IMR-90 (cell line): ENCODE measurements at places on chromosomes 4 and X.

DNA sequence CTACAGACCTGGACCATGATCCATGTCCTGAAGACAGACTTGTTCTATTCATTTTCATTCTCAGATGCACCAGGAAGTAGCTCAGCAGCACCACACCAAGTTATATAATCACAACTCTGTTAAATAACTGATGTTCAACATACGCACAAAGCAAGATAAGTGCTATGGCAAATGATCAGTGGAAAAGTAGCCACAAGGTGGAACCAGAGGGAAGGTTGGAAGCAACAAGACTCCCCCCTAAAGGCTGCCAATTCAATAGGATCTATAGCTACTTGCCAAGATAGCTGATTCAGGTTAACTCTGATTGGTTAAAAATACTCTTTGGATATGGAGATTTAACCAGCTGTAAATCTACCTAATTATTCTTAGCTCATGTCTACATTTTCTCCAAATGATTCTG lies 23.7 kb upstream of the FAM47B start:
- peak; percentile 75 for DNase-seq

GRCh38 chr4:2258091-2259035 lies 3.5 kb downstream of the MXD4 start:
- no peak for DNase-seq

DNA sequence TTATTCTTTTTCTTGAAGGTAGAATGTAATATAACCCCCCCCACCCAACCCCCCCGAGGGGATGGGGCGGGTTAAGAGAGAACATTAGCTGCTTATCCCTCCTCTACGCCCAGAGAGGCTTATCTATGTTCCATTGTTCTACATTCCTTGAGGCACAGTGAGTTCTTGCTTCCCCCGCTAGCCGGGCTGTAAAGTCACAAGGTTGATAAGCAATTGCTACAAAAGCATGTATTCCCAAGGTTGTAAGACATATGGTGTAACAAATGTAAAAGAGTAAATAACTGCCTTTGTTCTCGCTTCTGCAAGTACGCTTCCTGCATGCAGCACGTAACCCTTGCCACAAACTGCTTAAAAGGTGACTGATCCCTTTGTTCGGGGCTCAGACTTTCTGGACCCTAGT lies 8.2 kb downstream of the DCAF8L2 start:
- no peak for DNase-seq

DNA sequence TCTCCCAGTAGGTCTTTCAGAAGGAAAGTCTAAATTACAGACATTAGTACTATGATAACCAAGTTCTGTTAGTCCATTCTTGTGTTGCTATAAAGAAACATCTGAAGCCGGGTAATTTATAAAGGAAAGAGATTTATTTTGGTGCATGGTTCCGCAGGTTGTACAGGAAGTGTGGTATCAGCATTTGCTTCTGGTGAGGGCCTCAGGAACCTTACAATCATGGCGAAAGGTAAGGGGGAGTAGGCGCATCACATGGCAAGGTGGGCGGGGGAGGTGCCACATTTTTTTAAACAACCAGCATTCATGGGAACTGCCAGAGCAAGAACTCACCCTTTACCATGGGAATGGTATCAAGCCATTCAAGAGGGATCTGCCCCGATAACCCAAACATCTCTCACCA lies 26.2 kb upstream of the USP46 start:
- no peak for DNase-seq

DNA sequence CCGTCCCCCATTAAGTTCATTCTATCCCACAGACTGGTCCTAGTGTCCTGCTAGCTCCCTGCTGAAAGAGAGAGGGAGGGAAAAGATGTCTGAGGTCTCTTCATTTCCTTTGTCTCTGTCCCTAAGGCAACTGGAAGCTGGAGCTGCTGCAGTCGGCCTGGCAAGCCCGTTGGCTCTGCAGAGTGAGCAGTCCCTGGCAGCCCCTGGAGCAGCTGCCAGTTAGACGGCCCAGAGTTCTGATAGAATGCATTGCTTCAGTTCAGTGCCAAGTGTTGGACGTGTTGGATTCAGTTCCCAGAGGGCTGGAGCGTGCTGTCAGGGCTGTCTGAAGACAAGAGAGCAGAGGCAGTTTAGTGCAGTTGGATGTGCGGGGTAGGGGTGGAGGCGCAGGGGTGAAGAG lies 975 bp downstream of the KCNE5 start:
- DNase-seq, result no peak

DNA sequence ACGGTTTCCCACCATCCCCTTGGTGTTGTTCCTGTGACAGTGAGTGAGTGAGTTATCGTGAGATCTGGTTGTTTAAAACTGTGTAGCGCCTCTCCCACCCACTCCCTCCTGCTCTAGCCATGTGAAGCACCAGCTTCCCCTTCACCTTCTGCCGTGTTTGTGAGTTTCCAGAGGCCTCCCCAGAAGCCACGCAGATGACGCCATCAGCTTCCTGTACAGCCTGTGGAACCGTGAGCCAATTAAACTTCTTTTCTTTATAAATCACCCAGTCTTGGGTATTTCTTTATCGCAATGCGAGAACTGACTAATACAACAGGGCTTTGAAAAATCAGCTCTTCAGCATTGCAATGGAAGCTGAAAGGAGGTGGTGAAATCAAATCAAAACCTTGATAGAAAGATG lies 50.0 kb downstream of the FGFBP1 start:
- DNase-seq, result peak; percentile 12

DNA sequence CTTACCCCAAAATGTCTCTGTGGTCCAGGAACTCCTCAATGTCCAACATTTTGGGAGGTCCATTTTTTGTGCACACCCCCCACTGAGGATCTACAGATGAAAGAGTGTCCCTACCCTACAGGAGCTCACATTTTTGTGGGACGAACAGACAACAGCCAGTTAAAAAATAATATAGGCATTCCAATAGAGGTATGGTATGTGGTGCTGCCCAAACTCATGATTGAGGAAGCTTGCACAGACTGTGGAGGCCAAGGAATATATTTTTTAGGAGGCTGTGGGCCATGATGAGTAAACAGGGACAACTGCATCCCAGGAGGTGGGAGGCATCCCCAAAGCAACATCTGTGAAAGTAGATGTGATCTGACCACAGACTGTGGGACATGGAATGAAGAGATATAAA lies 181.0 kb upstream of the HCCS start:
- no peak for DNase-seq

GRCh38 chr4:2830632-2831610 lies 12.7 kb upstream of the ADD1 start:
- no peak for DNase-seq
